ENCODE measurements at places on chromosomes 6 and 20.

DNA sequence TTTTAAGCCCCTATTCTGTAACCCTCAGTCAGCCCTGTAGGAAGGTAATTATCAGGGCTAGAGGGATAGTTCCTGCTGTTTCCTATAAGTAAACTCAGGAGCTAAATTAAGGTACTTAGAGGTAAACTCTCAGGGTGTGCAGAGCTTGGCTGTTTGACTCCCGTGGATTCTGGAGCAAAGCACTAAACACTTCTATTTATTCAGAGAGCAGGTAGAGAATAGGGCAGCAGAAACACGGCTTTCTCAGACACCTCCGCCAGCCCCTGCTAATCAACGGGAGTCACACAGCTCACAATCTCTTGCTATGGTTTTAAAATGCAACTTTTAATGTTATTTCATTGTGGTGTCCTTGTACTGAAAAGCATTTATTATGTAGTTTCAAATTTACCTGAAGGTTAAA, 21.8 kb downstream of the PRKN start:
- no peak for DNase-seq

DNA sequence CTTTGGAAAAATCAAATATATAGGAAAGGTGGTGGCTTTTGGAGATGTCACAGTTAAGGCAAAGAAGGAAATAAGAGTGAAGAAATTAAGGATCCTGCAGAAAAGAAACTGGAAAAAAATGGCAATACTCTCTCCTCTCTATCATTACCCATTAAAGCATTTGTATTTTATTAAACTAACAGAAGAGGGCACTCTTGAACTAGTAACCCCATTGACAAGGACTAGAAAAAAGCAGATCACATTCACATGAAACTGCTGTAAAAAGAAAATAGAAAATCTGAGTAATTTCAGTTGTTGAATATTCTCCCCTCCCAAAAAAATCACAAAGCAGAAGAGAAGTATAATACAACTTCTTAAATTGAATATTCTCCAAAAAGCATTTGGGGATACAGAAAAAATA, 104.1 kb upstream of the SLC35B3 start:
- DNase-seq: no peak

DNA sequence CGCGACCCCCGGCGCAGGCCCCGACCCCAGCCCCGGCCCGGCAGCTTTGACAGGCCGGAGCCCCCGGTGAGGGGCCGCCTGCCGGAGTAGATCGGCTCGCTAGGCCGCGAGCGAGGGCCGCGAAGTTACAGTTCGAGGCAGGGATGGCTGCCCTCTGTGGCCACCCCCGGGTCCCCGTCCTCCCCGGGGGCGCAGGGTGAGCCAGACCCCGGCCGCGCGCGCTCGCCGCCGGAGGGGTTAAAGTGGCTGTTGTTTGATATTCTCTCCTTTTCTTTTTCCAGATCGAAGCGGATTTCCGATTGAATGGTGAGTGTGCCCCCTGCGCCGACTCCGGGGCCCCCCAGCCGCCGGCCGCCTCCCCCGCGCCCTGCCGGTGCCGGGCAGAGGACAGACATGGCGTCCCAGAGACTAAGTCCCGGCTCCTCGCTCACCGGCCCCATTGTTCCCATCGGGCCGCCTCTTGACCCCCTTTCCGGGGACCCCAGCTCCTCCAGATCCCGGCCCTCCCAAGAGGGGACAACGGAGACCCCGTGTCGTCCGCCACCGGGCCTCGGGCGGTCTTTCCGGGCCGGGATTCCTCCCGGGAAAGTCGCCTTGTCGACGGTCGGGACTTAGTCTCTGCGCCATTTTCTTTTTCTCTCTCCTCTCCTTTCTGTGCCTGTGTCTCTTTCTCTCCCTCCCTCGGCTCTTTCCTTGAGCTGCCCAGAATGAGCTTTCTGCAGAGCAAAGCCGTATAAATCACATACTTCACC, 704 bp downstream of the TOP1 start:
- no peak for DNase-seq

DNA sequence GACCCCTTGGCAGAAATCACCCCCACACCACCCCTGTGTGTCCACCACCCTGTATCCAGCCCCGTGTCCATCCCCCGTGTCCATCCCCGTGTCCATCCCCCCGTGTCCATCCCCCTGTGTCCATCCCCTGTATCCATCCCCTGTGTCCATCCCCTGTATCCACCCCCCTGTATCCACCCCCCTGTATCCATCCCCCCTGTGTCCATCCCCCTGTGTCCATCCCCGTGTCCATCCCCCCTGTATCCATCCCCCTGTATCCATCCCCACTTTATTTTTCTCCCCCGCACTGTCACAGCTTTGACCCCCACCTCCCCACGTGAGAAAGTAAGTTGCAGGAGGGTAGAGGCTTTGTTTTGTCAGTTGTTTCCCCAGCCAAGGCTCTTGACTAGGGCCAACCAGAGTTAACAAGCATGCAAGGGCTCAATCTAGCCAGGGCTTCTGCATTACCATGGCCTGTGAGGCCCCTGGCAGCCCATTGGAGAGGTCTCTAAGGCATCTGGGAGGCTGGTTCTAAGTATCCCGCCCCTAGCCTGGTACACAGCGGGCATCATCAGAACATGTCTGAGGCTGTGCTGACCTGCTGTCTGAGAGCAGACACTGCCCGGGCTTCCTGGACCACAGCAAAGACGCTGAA, 18.1 kb upstream of the SIRPA start:
- DNase-seq: no peak
